Umbilical cord (tissue), 2 donors: ENCODE measurements at places on chromosomes 5 and 9. TPM values are rescaled to one million over a fixed set of nuclear protein-coding genes. Genes with fewer than 3 reads are reported as not detected.

Gene ZNF454
- total RNA-seq: 2.4 TPM

GRCh38 chr9:84001621-84002020 lies 21.0 kb downstream of the RMI1 start:
- peak; percentile 6 for DNase-seq

- no peak for DNase-seq
Measured at GRCh38 chr9:125699870-125700269, 7.1 kb downstream of the MAPKAP1 start.

DNA sequence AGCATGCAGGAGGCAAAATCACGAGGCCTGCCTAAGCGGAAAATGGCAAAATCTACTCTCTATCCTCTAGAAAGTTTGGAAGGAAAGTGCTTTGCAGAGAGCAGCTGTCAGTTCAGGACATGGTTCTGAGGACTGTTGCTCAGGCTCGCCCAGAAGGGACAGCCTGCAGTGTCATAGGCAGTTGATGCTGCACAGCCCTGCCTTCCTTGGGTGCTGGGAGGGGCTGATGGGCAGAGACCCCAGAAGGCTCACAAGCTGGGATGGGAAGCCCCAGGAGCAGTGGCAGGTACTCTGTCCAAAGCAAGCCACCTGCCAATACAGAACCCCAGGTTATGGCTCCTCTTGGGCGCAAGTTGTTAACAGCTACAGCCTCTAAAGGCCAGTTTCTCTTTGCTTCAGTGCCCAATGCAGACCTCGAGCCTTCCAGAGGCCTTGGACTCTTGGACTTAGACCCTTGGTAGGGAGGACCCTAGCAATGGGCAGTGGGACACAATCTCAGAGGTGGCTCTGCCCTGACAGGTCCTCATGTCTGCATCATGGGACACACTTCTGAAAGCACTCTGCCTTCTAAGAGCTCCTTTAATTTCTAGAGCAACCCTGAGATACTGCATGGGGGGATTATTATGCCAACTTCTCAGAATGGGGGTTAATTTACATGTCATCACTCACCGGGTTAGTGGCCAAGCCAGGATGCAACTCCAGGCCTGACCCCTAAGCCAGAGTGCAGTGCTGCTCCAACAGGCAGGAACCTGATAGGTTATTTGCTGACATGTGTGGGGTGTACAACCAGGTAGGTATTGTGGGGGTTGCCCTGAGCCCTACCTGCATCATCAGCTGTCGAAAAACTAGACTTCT lies 57.1 kb downstream of the MACROH2A1 start:
- no peak for DNase-seq

GRCh38 chr9:37243588-37244345 lies 123.4 kb downstream of the ZCCHC7 start:
- no peak for DNase-seq

Gene FOXD4L6
- not detected for total RNA-seq

Gene ANKDD1B
- 6.0 TPM for total RNA-seq

DNA sequence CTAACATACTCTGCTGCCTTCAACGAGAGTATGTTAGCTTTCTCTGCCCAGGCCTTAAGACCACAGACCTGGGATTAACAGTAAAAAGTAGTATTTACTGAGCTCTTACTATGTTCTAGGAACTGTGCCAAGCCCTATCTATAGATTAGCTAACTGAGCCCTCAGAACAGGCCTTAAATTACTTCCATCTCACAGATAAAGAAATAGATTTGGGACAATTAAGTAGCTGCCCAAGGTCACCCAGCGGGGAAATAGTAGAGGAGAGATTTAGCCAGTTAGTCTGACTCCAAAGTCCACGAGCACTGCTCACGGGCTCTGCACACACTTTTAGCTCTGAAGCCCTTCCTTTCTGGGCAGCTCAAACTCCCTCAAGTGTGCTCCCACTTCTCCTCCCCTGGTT lies 64.5 kb upstream of the EQTN start:
- DNase-seq: peak; percentile 80

GRCh38 chr9:35813434-35814105 lies 1.3 kb downstream of the HINT2 start:
- DNase-seq: no peak

Gene GRXCR2
- total RNA-seq: not detected

Gene RANBP17
- total RNA-seq: 197 TPM

GRCh38 chr5:40669606-40670390 lies 9.9 kb upstream of the PTGER4 start:
- no peak for DNase-seq

Gene CEP72
- 0.72 TPM for total RNA-seq

DNA sequence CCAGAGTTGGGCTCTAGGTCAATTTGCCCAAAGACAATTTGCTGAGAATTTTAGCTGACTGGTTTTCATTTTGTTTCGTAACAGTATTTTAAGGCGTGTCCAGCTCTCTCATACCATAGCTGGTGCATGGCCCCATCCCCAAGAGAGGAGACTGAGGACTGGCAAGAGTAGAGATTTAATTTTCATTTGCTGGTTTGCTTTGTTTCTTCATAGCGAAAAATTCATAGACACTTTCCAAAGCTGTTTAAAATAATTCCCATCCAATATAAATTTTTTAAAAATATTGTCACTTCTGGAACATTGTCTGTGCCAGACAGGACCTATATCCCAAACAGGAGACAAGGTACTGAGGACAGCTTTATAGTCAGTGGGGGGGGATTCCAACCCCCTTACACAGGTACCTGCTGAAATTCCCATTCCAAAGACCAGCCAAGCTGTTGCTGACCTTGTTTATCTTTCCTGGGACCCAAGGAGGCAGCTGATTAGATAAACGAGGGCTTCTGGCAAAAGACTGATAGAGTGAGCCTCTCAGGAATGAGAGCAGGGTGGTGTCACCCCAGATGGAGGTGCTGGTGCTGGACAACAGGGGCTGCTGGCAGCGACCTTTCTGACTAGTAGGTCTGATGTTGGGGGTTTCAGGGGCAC lies 6.8 kb upstream of the ANGPTL2 start:
- DNase-seq: no peak

DNA sequence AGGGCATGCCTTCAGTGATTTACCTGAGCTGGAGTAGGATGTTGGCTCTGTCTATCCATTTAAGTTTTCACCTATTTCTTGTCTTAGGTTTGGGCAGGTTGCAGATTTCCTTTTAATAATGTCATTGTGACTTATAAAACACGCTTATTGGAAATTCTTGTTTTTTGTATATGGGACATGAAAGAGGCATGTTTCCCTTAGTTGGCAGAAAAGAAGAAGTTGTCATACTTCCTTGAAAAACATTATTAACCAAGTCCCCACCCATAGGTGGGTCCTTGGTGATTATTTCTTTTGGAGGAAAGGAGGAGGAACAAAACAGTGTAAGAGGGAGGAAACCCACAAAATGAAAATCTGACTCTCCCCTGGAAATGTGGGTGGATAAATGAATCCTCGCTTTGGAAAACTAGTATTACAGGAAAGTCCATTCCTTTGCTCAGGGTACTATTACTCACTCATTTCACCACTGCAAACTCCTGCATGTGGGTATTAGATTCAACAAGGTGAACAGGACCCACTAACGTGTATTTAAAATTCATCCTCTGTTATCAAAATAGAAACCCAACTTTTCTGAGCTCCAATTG lies 9.3 kb downstream of the CER1 start:
- DNase-seq: no peak

GRCh38 chr9:36479101-36479500 lies 79.0 kb upstream of the RNF38 start:
- no peak for DNase-seq

Gene PWWP2A
- total RNA-seq: 36.1 TPM

DNA sequence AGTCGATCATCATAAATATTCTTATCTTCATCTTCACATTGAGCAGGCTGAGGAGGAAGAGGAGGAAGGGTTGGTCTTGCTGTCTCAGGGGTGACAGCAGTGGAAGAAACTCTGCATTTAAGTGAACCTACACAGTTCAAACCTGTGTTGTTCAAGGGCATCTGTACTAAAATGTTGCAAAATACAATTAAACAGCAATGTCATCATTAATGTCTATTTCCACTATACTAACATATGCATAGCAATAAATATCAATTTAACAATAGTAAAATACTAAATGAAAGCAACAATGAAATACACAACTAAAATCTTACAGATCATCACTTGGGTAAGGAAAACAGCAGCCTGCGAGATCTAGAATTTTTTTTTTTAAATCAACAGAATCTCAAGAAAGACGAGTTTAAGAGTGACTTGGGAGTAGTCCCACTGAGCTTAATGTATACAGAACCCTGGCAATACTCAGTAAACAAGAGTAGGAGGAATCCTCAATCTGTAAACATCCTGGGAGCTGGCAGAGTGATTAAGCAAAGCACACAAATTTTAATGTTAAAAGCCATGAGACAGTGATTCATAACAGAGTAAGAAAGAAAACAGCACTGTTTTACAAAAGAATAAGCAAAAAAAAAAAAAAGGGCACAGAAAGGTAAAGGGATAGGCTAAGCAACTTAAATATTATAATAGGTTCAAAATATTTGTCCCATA lies 10.0 kb downstream of the HOMER1 start:
- no peak for DNase-seq

Gene SAP30L
- 26.7 TPM for total RNA-seq

GRCh38 chr5:5318426-5319190 lies 103.9 kb upstream of the ICE1 start:
- peak; percentile 34 for DNase-seq

DNA sequence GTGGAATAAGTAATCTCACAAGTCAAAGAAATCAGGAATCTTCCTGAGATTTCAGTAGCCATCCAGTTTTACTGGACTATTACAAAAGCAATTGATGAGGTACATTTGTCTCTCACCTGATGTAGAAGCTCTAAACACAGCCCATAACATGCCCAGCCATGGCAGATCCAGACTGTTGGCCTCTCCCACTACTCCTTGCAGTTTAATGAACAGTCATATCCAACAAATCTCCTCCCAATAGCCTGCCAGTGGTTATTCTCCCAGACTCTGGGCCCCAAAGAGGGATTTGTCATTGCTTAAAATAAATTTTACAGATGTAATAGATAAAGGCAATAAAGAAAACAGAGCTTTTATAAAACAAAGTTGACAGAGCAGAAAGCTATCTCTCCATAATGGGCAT lies 80.8 kb downstream of the ZNF608 start:
- no peak for DNase-seq

DNA sequence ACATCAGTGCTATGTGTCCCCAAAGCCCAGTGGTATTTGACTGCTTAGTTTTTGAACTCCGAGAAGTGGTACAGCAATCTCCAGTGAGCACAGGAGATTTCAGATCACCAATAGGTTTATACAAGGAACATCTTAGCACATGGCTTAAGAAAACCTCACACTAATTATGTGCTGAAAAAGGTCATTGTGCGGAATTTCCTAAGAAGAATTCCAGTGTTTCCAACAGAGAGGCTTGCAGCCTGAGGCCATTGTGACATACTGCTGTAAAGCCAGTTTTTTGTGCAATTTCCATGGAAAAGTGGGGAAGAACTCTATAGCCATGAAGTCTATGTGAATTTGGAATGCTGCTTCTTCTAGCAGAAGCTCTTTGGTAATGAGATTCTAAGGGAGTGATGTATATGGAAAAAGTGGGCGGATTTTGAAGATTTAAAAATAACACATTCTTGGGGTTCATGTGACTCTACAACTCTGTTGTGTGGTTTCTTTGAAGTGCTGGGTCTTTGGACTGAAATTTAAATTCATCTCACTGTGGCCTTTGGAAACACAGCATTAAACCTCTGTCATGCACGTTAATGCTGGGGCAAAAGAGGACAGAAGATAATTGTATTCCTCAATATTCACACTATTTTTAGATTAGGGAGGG lies 110.5 kb upstream of the CD180 start:
- peak; percentile 22 for DNase-seq

Gene CORO2A
- total RNA-seq: 3.9 TPM

DNA sequence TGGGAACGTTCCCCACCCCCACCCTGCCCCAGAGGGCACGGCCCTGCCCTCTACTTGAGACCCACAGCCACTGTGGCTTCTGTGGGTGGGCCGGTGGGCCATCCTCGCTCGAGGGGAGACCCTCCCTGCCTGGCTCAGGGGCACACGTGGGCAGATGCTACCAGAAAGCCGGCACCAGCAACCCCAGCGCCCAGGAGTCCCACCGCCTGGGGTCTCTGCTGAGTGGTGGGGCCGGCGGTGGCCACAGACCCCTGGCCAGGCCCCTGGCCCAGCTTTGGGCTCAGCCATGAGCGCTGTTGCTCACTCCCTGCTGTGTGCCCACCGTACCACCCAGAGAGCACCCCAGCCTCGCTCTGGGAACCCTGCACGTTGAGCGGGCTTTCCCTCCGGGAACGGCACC lies 16.5 kb upstream of the NRARP start:
- DNase-seq: no peak

Gene ATP10B
- 2.2 TPM for total RNA-seq

Gene PRRX2
- total RNA-seq: 10.4 TPM

Gene LCN9
- not detected for total RNA-seq
